ENCODE measurements at places on chromosomes 5 and 9.

- no peak for DNase-seq
These were observed 191.8 kb downstream of the PRR16 start for GRCh38 chr5:120655828-120656435.

DNA sequence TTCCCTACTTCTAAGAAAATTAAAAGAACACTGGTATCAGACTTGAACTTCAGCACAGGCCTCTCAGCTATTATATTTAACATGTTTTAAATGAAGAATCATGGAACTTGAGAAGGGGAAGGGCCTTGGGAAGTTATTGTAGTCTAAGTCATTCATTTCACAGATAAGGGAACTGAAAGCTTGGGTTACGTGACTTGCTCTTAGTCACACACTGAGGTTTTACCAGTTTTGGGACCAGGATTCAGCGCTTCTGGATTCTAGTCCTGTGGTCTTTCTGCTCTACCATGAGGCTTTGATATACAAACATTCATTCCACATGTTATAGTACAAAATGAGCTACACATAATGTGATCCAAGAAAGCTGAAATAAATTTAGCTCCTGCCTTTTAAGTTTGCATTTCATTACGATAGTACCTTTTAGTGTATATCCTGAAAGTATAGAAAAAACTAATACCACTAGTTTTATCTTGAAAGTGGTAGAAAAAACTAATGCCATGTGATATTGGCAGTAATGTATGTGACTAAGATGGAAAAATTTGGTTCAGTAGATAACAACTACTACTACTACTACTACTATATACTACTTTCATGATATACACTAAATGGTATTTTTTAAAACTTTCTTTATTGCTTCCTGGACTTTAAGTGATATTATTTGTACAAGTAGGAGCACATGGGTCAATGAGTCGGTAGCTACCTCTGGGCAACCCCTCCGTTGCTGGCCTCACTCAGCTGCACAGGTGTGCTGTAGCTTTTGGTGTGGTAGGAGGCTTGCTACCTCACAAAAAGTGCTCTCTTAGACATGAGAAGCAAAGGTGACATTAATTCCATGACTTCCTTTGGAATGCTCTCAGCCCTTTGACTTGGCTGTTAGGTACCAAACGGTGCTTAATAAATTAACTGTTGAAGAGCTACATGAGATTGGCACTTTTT lies 40.7 kb downstream of the F2RL2 start:
- DNase-seq, result no peak

GRCh38 chr5:77033338-77033737 lies 3.1 kb downstream of the AGGF1 start:
- DNase-seq, result no peak

DNA sequence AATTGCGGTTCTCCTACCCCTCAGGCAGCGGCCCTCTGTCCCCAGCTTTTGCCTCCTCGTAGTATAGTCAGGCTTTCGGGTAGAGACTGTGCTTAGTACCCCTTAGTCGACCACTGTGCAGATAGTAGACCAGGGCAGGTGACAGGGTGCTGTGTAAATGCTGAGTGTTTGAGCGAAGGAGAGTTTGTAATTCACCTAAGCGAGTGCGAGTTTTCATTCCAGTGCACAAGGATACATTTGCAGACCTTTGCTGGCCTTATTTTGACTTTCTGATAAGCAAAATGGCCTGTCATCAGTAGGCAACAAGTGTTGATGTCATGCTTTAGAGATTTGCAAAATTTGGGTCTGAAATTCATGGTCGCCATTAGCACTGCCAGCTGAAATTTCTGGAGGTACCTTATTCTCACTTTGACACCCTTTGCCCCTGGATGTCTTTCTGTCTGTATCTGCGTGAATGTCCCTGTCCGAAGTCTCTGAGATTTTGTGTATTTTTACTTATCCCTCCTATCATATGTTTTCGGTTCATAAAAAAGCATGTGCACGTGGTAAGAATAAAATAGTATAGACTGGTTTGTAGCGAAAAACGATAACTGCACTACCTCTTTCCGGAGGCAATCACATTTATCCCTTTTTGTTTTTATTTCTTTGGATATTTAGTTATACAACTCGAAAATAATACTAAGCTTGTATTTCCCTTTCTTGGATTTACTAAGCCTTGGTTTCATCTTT lies 1.9 kb downstream of the LMNB1 start:
- no peak for DNase-seq

GRCh38 chr9:99978221-99978620 lies 71.8 kb downstream of the STX17 start:
- no peak for DNase-seq

GRCh38 chr9:74511333-74511732 lies 14.2 kb downstream of the RORB start:
- no peak for DNase-seq

GRCh38 chr9:95373069-95373681 lies 55.7 kb upstream of the FANCC start:
- DNase-seq, result no peak

GRCh38 chr9:120555839-120556238 lies 24.1 kb downstream of the CDK5RAP2 start:
- no peak for DNase-seq

DNA sequence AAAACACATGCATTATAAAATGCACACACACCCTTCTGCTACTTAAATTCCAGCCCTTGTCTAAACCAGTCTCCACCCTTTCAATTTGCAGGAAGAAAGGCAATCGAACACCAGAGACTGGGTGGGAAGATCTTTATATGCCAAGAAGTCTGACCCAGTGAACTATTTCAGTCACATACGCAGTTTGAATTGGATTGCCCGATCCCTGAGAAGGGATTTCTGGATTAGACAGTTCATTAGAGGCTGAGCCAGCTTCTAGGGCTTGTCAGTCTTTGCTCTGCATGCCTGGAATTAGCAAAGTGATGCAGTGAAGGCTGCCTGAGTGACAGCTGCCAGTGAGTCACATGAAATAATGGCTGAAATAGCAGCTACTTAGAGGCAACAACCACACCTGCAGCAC lies 159.9 kb downstream of the PPP2R2B start:
- no peak for DNase-seq

- no peak for DNase-seq
These were observed 980.8 kb upstream of the CTNND2 start for GRCh38 chr5:12885018-12885417.

- no peak for DNase-seq
These were observed 48.0 kb upstream of the FAM120AOS start for GRCh38 chr9:93501406-93501805.

- DNase-seq, result no peak
These were observed 719 bp downstream of the MIGA2 start for GRCh38 chr9:129036923-129037766.

GRCh38 chr5:14560091-14560595 lies 21.4 kb upstream of the OTULINL start:
- no peak for DNase-seq

GRCh38 chr5:8954801-8955200 lies 591.1 kb downstream of the SEMA5A start:
- DNase-seq, result no peak

DNA sequence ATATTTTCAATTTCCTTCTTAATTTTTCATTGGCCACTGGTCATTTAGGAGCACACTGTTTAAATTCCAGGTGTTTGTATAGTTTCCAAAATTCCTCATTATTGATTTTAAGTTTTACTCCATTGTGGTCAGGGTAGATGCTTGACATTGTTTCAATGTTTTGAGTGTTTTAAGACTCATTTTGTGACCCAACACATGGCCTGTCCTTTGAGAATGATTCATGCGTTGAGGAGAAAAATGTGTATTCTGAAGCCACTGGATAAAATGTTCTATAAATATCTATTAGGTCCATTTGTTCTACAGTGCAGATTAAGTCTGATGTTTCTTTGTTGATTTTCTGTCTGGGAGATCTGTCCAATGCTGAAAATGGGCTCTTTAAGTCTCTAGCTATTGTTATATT lies 24.4 kb upstream of the FNIP1 start:
- DNase-seq, result no peak

GRCh38 chr9:68780720-68781119 lies 75.7 kb downstream of the PIP5K1B start:
- DNase-seq, result no peak

GRCh38 chr5:52998552-52999313 lies 9.6 kb downstream of the ITGA2 start:
- DNase-seq, result no peak

DNA sequence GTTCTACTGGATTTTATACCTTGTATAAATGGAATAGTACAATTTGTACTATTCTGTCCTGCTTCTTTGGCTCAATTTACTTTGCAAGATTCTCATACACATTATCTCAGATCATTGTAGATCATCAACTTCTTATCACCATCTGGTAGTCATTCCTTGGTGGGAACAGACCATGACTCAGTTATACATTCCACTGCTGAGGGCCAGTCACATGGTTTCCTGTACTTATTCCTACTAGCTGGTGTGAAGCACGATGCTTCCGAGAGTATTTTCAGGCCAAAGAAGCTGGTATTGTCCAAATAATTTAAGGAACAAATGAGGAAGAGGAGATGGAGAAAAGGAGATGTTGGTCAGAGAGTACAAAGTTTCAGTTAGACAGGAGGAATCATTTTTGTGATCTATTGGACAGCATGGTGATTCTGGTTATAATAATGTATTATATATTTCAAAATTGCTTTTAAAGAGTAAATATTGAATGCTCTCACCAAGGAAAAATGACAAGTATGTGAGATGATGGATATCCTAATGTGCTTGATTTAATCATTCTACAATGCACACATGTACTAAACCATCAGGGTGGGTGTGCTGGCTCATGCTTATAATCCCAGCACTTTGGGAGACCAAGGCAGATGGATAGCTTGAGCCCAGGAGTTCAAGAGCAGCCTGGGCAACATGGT lies 124.1 kb downstream of the SYK start:
- no peak for DNase-seq

- peak; percentile 89 for DNase-seq
These were observed at the start of gene DPP7 for GRCh38 chr9:137114613-137115393. TSS of gene DPP7 (minus strand) at chr9:137114733. CDS start at chr9:137114713, 20 bp downstream.

- no peak for DNase-seq
These were observed 50.8 kb downstream of the ALDH7A1 start for GRCh38 chr5:126544087-126544740.

DNA sequence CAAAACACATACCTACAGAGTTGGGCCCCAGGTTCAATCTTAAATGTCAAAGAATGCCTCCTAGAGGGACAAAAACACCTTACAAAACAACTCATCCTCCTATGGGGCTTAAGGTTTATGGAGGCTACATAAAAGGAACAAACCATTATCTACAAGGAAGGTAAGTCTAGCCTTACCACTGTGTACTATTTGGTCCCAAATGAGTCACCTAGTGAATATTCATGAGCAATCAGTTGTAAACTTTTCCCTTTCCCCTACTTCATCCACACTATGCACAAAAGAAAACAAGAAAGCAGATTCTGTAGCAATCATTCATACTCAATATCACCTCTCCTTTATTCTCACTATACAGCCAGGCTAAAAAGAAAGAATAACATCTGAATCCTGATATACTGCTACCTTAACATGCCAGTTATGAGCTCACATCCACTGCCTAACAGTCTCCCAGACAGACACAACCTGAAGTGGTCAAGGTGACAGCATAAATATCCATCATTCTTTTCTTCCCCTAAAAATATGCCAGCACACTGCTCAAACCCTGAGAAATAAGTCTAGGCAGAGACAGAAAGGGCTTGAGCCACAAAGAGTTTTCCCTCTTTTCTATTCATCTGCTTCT lies 6.2 kb downstream of the OXCT1 start:
- DNase-seq, result no peak

- DNase-seq, result no peak
These were observed 61.4 kb downstream of the RASA1 start for GRCh38 chr5:87329114-87329513.

- no peak for DNase-seq
These were observed 553.8 kb downstream of the DTWD2 start for GRCh38 chr5:118434522-118434921.

GRCh38 chr5:154285661-154286408 lies 95.3 kb downstream of the GALNT10 start:
- DNase-seq, result no peak

DNA sequence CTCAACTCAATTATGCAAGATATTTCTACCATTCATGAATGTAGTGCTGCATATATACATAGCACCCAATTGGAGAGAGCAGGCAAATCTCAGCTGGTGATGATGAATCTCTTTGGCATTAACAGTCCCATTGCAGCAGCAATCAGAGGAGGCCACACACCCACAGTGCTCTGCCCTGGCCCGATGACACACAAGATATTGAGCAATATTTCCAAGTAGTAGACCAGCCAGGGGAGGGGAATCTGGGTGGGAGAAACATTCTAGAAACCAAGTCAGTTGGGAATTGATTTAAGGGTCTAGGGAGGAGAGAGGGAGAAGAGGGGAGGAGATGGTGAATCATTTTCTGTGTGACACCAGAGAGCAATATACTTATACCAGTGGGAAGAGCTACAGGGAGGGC lies 14.9 kb upstream of the C5orf63 start:
- no peak for DNase-seq

- DNase-seq, result peak; percentile 48
These were observed 136.1 kb upstream of the CLINT1 start for GRCh38 chr5:157994906-157995519.
